ENCODE measurements at places on chromosomes 13 and 19.

GRCh38 chr13:27827646-27828045, 35.4 kb downstream of the GSX1 start:
- no peak for DNase-seq

DNA sequence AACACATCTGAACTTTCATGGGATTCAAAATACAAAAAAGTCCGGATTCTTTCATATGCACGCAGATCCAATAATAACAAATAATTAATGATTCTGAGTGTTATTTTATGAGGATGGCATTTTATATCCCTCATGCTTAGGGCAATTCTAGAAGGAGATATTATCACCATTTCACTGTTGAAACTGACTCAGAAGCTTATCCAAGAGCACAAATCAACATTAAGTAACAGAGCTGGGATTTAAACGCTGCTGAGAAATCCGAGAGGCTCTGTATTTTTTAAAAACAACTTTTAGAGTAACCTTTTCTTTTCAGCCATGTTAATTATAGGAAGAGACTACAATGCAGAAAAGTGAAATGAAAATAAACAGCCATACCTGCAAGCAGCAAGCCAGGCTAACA, 30.3 kb downstream of the ATP7B start:
- no peak for DNase-seq

GRCh38 chr13:95352486-95352885, 51.2 kb upstream of the ABCC4 start:
- no peak for DNase-seq

GRCh38 chr13:25625414-25625813, 253.6 kb downstream of the ATP8A2 start:
- no peak for DNase-seq

GRCh38 chr19:15299568-15300409, 32.5 kb downstream of the BRD4 start:
- no peak for DNase-seq

DNA sequence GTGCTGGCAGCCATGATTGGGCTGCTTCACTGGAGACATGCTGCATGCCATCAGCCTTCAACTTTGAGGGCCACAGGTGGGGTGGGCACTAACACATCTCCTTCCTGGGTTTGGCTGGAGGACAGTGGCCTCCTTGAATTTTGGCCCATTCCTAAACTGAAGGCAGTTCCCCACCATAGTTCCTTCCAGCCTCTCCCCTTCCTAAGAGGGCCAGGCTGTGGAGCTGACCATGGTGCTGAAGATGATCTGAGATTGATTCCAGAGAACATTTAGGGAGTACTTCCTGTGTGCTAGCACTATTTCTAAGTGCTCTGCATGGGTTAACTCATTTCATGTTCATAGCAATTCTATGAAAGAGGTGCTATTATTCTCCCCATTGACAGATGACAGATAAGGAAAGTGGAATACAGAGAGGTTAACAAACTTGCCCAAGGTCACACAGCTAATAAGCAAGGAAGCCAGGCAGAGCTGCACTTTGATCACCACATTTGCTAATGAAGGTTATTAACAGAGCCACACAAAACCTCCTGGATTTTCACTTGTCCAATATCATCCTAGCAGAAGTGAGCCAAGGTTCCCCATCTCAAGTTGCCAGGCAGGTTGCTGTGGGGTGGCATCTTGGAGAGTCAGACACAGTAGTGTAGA, 175.3 kb downstream of the ZIC5 start:
- no peak for DNase-seq

DNA sequence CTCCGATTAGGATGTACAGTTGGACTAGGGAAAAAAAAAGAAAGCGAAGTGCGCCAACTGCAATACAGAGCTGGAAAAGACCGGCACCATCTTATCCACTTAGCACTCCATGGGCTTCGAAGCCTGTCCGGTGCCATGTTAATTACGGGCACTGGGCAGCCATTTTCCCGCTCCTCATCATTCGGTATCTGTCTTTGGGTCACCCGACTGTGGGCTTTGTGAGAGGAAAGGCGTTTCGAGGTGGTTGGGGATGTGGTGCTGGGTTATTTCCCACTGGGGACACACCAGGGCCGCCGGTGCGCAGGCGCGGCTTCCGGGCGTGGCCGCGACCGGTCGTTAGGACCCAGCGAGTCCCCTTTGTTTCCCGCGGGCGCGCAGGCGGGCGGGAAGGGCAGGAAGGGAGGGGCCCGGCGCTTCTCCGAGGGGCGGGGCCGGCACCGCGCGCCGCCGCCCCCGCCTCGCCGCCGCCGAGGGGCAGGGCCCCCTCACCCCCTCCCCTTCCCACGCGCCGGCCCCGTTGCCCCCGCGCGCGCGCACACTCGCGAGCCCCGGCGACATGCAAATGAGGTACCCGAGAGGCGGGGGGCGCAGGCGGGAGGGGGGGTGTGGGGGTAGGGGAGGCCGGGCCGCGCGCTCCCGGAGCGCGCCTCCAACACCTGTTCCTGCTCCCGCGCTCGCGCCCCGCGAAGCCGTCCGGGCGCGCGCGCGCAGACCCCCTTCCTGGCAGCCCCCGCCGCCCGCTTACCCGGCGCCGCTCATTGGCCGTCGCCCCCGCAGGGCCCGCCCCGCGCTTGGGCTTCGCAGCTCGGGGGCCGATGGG, at the start of gene ZNF524:
Gene ZNF524 (plus strand): TSS at position 447 of the 820 bp plus-strand sequence. CDS start 1,825 bp downstream, outside the sequence.
- DNase-seq = peak; percentile 90

DNA sequence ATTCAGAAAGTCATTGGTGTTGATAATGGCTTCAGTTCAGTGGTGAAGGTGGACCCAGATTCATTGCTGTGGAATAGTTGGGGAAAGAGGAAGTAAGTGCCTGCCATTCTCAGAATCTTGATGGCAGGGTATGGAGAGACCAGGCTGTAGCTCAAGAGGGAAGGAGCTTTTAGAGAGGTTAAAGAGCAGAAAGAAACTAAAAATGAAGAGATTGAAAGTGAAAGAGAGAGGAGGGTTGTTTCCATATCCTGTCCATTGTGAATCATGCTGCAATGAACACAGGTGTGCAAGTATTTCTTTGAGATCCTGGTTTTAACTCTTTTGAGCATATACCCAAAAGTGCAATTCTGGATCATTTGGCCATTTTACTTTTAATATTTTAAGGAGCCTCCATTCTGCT, 12.5 kb downstream of the GJB6 start:
- DNase-seq = no peak

DNA sequence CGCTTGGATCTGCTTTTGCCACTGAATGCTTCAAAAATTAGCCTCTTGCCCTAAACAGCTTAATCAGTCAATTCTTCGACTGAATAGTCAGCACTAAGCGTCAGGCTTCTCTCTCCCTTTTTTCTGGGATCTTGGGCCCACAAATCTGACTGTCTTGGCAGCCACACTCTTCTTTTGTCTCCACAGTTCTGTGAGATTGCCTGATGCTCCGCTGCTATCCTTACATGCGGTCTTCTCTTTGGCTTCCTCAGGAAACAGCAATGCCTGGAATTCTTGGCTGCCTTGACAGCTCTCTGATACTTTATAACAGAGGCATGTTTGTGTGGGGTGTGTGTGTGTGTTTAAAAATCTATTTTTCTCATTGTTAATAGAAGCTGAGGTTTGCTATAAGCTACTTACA, 32.6 kb downstream of the ERCC5 start:
- no peak for DNase-seq

DNA sequence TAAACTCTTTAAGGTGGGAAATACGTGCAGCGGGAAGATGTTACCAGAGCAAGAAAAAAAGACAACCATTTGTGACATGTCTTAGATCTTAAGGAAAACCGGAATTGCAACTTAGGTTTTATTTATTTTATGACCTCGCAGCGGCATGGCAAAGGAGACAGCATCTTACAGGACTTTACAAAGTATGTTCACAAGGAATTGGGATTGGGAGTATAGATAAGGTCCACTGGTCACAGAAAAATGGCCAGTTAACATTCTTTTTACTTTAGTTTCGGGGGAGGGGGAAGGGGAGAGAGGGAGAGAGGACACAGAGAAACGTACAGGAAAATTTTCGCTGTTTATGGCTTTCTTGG, 104.5 kb upstream of the DIAPH3 start:
- DNase-seq = no peak

GRCh38 chr19:51501594-51502263, at the start of gene SIGLEC12:
SIGLEC12 (minus strand) TSS chr19:51501800; CDS start chr19:51501733, 67 bp downstream.
- no peak for DNase-seq

GRCh38 chr19:710767-711166, 2.0 kb downstream of the PALM start:
- DNase-seq = no peak

- DNase-seq = peak; percentile 8
Observed at GRCh38 chr19:8396563-8397203, 6.5 kb downstream of the RAB11B start.

DNA sequence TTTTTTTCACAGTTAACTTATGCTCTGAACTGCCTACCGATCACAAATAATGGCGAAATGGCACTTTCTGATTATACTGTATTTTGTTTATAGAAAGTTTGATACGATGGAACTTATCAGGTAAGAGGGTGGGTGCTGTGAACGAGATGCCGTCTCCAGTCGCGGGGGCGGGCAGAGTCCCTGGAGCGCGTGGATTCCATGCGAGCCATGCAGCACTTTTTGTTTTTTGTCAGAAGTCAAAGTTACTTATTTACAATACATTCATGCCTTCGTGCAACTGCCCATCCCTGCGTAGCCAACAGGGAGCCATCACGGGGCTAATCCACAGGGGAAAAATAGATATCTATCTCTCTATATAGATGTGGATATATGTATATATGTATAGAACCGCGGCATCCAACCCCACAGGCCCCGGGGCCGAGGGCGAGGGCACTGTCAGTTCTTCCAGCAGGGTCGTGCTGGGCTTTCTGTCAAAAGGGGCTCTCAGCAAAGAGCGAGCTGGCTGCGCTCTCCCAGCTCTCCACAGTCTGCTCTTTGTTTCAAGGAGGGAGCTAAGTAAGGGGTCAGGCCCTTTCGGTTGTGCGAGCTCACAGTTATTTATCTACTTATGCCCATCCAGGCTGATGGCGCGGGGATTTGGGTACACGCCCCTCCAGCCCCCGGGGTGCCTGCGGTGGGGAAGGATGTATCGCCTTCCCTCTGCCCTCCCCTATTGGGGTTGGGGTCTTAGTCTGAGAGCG, 3.4 kb downstream of the SLITRK1 start:
- peak; percentile 51 for DNase-seq

DNA sequence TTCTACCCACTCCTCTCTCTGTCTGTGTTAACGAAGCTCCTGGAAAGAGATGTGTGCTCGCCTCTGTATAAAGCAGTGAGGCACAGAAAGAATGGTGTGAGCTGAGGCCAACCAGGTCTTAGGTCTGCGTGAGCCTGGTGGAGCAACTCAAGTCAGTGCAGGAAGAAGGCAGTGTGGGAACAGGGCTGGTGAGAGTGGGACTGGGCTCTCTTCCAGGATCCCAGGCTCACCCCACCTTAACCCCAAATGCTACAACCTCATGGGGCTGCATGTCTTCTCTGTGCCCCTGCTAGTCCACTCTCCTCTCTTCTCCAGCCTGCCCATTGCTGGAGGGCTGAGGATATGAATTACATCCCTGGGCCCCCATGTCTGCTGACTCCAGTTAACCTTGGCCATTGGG, 127.4 kb downstream of the DCT start:
- DNase-seq = no peak

GRCh38 chr13:52141299-52141698, 12.4 kb upstream of the NEK5 start:
- DNase-seq = no peak

- DNase-seq = no peak
Observed at GRCh38 chr19:47312366-47313006, 2.8 kb downstream of the C5AR1 start.

DNA sequence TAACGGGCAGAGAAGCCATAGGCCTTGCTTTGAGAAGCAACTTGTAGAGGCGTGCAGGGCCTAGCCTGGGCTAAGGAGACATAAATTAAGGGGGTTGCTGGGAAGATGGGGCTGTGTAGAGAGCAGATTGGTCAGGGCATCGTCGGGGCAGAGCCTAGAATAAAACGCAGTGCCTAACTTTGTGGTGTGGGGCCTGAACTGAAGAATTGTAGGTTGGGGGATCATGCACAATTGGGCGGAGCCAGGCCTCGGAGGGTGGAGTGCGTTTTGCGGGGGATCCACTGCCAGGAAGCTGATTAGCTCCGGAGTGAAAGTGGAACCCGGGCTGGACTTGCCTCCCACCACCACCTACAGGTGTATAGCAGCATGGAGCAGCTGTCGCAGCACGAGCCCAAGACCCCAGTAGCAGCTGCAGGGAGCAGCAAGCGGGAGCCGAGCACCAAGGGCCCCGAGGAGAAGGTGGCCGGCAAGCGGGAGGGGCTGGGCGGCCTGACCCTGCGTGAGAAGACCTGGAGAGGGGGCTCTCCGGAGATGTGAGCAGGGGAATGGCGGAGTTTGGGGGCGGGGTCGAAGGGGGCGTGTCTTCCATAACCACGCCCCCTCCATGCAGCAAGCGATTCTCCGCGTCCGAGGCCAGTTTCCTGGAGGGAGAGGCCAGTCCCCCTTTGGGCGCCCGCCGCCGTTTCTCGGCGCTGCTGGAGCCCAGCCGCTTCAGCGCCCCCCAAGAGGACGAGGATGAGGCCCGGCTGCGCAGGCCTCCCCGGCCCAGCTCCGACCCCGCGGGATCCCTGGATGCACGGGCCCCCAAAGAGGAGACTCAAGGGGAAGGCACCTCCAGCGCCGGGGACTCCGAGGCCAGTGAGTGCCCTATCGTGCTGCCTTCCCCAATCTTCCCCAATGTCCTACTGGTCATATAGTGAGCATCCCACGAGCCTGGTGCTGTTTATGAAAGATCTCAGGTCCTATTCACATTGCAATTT, 13.8 kb downstream of the DNASE2 start:
- DNase-seq = no peak

DNA sequence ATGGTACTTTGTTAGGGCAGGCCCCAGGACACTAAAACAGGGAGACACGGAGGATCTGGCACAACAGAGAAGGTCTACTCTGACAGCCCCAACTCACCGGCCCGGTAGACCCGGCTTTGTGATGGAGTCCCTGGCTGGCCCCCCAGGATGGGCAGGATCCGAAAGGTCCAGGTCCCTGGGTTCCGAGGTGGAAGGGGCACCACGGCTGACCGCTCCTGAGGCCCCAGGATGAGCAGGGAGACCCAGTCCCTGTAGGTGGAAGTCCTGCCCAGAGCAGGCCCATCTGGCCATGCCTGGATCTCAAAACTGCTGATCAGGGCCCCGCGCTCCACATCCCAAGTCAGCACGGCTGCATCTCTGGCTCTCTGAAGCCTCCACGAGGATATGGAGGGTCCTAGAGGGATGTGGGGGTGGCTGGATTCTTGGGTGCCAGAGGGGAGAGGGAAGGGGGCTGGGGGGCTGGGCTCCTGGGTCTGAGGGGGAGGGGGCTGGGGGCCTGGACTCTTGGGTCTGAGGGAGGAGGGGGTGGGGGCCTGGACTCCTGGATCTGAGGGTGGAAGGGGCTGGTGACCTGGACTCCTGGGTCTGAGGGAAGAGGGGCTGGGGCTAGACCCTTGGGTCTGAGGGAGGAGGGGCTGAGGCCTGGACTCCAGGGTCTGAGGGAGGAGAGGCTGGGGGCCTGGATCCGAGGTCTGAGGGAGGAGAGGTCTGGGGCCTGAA, 4.6 kb downstream of the VSIG10L start:
- no peak for DNase-seq

- no peak for DNase-seq
Observed at GRCh38 chr19:4380254-4380727, 20.1 kb downstream of the SH3GL1 start.

- DNase-seq = peak; percentile 45
Observed at GRCh38 chr13:35978607-35979316, 152.4 kb downstream of the DCLK1 start.

Data from hypothalamus (tissue), 51 donors.